ENCODE measurements at places on chromosomes 2 and 18. TPM values are rescaled to one million over a fixed set of nuclear protein-coding genes. Genes with fewer than 3 reads are reported as not detected.

MYOM1 gene
- total RNA-seq = 3.1 TPM

RUFY4 gene
- not detected for total RNA-seq

ABCB11 gene
- total RNA-seq = 0.24 TPM

HOXD13 gene
- not detected for total RNA-seq

L3MBTL4 gene
- total RNA-seq = 8.4 TPM

SERPINB2 gene
- not detected for total RNA-seq

PLGLB2 gene
- 2.6 TPM for total RNA-seq

TTN gene
- total RNA-seq = 18.2 TPM

DNA sequence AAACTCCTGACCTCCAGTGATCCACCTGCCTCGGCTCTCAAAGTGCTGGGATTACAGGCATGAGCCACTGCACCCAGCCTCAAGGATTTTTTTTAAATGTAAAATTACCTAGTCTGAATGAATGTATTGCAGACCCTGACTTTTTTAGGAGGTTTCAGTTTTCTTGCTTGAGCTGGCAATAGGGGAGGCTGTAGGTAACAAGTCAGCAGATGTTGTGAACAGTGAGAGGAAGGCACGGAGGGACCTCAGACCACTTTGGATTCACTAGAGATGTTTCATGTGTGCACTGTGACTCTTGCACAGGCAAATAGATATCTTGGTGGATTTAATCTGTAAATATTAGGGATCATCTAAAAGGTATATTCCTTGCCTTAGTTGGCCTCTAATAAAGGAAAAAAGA lies 6.4 kb downstream of the NDUFV2 start:
- no peak for DNase-seq

- no peak for DNase-seq
Measured at GRCh38 chr2:159202568-159203071, 83.9 kb downstream of the WDSUB1 start.

- DNase-seq = no peak
Measured at GRCh38 chr18:44474591-44474990, 206.1 kb upstream of the SETBP1 start.

- DNase-seq = no peak
Measured at GRCh38 chr2:133333181-133333580, 235.1 kb downstream of the NCKAP5 start.

DNA sequence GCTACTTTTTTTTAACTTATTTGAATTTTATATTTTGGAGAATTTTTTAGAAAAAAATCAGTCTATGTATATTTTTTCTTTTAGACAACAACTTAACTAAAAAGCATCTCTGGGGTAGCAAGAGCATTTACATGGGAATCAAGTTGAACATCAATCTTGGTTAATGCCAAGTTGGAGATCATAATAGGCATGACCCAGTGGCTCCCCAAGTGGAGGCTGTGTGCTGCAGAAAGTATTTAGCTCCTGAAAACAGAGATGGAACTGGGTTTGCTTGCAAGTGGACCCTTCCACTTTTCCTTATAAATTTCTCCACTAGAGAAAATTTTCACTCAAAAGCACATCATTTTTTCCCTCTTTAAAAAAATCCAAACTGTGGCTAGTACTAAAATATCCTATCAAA lies 23.9 kb upstream of the CAVIN2 start:
- no peak for DNase-seq

GRCh38 chr2:224142397-224143312 lies 103.6 kb upstream of the SERPINE2 start:
- no peak for DNase-seq

DNA sequence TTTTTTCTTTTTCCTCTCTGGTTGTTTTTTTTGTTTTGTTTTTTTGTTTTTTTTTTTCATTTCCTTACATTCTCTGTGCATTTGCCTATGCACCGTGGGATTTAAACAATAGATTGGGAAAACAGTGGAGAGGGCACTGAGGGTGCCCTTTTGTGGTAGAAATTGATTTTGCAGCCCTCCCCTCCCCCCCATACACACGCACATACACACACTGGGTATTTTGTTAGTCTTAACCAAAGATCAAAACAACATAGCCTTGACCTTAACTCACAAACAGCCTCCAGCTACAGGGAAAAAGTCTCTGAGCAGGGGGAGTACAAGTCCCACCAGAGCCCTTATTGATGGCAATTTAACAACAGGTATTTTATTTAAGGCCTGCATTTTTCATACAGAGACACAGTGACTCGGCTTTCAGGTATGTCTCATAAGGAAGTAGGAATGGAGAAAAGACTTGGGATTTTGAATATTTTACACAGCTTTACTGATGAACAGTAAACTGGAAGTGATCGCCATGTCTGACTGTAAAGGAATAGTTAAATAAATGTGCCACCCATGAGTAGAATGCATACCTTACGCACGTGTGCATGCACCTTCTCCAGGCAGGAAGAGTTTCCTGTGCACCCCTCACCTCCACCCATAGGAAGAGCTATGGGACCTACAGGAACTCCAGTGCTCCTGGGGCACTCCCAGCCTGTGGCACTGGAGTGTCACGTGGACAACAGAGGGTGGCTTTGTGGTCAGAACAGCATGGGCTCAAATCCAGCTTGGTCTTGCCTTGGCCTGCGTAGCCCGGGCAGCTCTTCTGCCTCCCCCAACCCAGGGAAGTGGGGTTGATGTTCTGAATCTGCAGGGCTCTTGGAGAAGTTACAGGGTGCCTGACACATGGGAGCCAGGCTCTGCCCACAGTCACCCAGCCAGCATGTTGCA lies 266.4 kb downstream of the ANAPC1 start:
- no peak for DNase-seq

- no peak for DNase-seq
Measured at GRCh38 chr2:19474128-19474527, 115.7 kb upstream of the OSR1 start.

GRCh38 chr2:85433511-85434089 lies 15.1 kb downstream of the SH2D6 start:
- DNase-seq = no peak

DNA sequence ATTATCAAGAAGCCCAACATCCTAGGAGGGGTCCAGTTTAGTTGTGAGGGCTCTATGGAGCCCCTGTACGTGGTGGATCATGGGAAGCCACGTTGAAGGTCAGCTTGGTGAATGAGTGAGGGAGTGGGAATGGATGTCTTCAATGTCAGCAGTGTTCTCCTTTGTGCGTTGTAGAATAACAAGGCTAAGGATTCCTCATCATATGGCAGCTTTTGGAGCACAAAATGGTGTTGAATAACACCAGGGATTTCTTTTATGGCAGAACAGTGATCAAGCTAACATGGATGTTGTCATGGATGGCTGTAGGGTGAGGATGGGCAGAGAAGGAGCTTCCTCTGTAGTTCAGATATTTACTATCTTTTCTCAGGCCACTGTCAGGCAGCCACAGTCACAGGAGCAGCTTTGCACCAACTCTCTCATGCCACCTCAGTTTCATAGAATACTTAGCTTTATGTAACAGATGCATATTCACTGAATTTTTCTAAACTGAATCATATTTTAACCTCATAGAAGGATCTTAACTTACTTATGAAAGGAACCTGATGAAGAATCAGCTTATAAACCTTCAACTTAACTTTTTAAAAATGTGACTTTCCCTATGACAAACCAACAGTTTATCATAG lies 284.5 kb upstream of the EPAS1 start:
- no peak for DNase-seq

GRCh38 chr2:237300739-237301138 lies 113.2 kb downstream of the COL6A3 start:
- DNase-seq = no peak

DNA sequence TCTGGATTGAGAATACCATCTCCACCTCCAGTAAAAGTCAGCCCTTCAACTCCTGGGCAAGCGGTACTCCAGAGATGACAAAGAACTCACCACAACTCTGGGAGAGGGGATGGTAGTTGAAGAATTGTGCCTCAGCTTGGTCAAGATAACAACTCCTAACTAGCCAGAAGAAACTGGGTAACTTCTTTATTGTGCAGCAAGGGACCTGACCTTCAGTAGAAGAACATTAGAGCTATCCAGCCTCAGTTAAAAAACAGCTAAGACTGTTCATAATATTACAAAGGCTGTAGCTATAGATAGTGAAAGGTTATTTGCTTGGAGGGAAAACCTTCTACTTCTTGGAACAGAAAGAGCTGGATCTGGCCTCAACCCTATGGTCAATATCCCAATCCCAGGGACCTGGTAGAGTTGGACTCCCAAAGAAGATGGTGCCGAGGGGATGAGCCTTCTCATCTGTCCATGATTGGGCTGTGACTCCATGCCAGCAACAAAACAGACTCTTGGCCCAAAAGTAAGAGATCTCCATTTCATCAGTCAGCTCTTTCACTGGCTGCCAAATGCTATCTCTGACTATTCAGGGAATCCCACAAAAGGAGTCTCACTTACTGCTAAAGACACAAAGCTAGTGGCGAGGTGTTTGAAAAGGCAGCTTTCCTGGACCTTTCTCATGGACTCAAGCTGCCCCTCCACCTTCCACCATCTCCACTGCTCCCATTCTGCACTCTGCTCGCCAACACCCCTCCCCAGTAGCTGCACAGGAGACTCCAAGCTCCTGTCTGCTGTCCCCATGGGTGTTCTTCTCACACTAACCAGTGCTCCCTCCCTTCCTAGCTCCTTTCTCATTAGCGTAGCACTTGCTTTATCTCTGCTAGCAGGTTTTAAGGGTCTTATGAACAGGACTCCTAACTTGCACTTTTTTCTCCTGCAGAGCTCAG lies 145.8 kb downstream of the CAPN13 start:
- no peak for DNase-seq

DNA sequence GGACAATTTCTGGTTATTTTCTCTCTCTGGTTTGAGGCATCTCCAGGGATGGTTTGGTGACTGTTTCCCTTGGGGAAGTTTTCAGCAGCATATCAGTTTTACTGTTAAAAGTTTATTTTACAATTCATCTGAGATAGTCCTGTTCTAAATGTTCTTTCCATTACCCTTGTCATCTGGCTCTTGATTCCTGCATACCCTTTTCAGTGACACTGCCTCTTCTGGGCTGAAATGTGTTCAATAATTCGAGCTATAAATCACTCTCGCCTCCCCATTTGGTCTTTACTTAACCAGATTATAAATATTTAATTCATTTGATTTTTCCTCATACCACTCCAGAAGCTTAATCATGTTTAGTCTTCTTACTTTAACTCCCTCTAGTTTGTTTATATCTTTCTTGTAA lies 9.5 kb downstream of the DCC start:
- DNase-seq = no peak
